Left ventricle myocardium inferior (tissue), 1 donor: ENCODE measurements at places on chromosomes 13 and 19.

- DNase-seq = no peak
These were observed 7.9 kb downstream of the PIP5K1C start for GRCh38 chr19:3692141-3693024.

DNA sequence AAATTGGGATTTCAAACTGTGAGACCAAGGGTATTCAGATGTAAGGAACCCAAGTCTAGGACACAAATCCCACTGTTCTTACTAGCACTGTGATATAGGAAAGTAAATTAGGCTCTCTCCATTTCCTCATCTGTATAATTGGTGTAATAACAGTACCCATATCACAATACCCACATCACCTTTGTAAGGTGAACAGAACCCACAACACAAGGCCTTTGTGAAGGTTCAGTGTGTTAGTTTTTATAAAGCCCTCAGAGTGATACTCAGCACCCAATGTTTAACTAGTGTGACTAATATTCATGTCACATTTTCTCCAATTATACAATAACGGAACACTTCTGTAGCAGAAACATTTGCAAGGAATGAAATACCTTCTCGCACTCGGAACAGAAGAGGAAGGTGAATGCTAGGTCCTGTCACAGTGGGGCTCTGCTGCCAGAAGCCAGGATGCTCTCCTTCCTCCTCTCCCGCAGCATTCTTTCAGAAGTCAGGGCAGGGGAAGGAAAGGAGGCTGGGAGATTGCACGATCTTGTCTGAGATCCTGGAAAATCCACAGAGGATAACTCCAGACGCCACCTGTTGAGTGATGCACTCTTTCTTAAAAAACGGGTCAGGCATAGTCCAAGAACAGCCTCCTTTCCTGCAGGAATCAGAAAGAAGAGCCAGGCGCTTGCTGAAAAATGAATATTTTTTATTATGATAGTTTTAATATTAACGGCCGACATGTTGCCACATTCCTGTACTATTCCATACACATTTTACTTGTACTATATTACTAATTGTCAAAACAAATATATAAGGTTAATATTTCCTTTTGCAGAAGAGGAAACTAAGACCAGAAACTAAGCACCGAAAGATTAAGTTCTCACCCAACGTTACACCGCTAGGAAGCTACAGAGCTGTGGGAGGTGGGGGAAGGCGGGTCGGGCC, 762 bp downstream of the ZNF45 start:
- DNase-seq = no peak

GRCh38 chr13:44822291-44822690, 167.0 kb downstream of the NUFIP1 start:
- no peak for DNase-seq

- DNase-seq = no peak
These were observed 112.8 kb upstream of the PABPC3 start for GRCh38 chr13:24983094-24983493.

- no peak for DNase-seq
These were observed 1.2 kb upstream of the ZNF574 start for GRCh38 chr19:42074513-42075363.

- no peak for DNase-seq
These were observed 30.7 kb upstream of the ASF1B start for GRCh38 chr19:14166999-14167575.

DNA sequence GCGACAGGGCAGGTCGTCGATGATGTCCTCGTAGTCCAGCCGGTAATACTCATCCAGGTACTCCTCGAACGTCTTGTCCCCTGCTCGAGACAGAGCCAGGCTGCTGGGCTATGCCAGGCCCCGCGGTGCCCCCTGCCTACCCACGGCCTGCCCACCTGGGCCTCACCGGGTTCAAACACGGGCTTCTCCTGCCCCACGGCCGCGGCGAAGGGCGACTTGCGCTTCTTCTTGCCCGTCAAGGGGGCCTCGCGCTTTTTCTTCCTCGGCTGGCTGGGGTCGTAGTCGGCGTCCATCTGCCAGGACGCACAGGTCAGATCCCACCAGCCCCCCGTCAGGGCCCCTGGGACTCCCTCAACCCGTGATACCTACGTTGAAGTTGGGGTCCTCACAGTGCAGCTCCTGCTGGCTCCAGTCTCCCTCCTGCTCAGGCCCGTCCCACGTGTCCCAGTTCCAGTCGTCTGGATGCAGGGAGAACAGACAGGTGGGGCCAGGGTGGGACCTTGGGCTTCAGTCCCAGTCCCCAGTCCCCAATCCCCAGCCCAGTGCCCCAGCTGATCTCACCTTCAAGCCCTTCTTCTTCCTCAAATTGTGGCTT, 8.1 kb downstream of the KRI1 start:
- no peak for DNase-seq
